ENCODE measurements at places on chromosomes 1 and 21.
A peak's percentile ranks its signal among the peaks of the same experiment; 100 is the strongest.

GRCh38 chr1:115021145-115021544, 8.5 kb upstream of the TSHB start:
- no peak for DNase-seq

DNA sequence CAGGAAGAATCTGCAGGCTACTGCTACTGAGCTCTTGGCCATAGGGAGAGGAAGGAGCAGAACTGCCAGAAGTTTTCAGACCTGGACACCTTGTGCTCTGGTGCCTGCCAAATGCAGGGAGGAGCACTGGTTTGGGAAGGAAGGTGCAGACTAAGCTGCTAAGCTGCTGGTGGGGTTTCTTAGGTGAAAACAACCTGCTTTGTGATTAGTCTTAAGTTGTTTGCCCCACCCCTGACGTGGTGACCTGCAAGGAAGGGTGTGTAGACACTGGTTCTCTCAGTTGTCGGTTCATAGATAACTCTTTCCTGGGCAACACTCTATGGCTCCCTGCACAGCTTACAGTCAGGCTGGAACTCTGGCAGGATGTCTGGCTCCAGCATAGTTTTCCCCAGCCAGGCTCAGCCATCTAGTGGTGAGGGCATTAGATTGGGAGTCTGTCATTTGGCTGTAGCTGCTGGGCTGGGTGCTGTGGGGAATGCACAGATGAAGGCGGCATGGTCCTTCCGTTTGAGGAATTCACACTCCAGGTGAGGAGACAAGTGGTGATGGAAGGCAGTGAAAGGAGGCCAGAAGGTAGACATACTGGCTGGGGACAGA, 10.3 kb upstream of the S100A10 start:
- no peak for DNase-seq

GRCh38 chr1:70909262-70909822, 138.3 kb downstream of the PTGER3 start:
- DNase-seq, result no peak

- no peak for DNase-seq
These were observed 97.1 kb downstream of the AK5 start for GRCh38 chr1:77378723-77379535.

- DNase-seq, result no peak
These were observed 5.9 kb downstream of the PHLDA3 start for GRCh38 chr1:201463071-201463552.

GRCh38 chr1:103514920-103515503, 10.5 kb upstream of the RNPC3 start:
- peak; percentile 19 for DNase-seq

DNA sequence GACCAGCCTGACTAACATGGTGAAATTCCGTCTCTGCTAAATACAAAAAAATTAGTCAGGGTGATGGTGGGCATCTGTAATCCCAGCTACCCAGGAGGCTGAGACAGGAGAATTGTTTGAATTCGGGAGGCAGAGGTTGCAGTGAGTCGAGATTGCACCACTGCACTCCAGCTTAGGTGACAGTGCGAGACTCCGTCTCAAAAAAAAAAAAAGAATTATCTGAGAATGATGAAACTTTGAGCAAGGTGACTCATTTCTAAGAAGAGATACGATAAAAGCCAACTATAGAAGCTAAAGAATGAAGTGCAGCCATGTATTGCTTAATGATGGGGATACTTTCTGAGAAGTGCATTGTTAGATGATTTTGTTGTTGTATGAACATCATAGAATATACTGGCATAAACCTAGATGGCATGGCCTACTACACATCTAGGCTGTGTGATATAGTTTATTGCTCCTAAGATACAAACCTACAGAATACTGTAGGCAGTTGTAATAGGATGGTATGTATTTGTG, 64.7 kb downstream of the SNRPE start:
- no peak for DNase-seq

- no peak for DNase-seq
These were observed 57.9 kb upstream of the ENAH start for GRCh38 chr1:225710804-225711203.

DNA sequence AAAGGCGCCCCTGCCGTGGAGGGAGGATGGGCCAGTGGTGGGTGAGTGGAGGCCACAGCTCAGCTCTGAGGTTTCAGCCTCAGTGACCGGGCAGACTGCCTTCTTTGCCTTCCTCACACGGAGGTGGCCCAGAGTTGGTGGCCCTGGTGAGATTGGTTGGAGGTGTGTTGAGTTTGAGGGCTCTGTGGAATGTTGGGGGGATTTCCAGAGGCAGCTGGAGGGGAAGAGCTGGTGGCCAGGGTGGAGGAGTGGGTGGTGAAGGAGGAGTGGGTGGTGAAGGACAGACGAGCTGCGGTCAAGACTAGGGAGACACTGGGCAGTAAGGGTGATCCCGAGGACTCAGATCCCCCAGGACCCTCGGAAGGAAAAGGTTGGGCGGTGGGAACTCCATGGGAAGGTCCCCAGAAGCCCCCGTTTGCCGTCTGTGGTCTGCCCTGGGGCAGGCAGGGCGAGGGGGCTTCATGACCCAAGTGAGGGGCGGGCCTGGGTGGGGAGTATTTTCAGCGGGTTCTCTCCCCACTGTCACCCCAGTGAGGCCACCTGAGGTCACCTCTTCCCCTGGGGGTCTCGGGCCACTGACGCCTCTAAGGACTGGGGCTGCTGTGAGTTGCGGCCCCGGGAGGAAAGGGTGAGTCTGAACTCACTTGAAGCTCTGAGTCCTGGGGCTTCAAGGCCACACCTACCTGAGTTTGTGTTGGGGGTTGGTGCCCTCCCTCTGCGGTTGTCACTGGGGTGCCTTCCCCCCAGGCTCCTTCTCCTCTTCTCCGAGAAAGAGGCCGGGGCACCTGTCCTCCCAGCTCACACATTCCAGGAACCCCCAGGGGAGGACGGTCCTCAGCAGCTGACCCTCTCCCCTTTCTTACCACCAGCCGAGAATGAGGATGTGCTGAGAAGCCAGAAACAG, 22.7 kb upstream of the PIK3CD start:
- no peak for DNase-seq

GRCh38 chr1:3479511-3480368, 25.3 kb downstream of the ARHGEF16 start:
- DNase-seq, result no peak

DNA sequence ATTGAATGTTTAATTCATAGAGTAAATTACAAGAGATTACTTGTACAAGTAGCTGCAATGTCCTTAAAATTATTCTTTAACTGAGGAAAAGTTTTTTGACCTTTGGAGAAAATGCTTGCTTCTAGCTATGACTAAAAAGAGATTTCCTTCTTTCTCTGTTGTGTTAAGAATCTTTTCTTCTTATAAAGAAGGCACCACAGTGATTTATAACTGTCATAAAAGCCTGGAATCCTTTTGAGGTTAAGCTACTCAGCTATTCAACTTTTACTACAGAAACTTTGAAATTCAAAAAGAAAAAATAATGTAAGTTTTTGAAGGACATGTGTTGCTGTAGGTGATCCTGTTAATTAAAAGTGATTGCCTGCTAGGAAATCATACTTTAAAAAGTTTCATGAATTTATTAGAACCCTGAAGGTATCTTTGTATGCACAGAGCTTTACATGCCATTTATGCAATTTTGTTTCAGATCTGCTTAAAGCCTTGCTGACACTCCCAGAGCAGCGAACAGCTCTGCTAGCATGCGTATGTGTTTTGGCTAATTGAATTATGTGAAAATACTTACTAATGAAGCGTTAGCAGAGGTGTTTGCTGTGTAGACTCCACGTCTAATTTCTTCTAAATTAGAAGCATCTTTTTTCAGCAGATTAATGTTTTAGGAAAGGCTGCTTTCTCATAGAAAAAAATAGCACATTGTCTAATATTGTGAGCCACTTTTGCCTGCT, 94.7 kb upstream of the SMYD2 start:
- DNase-seq, result no peak

GRCh38 chr1:188065917-188066316, 1237.2 kb downstream of the PLA2G4A start:
- DNase-seq, result no peak

DNA sequence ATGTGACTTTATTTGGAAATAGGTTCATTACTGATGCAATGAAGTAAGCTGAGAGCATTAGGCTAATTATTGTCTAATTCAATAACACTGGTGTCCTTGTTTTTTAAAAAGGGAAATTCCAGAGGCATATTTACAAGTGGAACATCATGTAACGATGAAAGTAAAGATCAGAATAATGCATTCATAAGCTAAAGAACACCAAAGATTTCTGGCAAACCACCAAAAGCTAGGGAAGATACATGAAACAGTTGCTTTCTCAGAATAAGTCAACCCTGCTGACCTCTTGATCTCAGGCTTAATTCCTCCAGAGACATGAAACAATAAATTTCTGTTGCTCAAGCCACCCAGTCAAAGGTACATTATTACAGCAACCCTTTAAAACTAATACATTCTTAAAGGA, 20.3 kb upstream of the IFI16 start:
- DNase-seq, result no peak

DNA sequence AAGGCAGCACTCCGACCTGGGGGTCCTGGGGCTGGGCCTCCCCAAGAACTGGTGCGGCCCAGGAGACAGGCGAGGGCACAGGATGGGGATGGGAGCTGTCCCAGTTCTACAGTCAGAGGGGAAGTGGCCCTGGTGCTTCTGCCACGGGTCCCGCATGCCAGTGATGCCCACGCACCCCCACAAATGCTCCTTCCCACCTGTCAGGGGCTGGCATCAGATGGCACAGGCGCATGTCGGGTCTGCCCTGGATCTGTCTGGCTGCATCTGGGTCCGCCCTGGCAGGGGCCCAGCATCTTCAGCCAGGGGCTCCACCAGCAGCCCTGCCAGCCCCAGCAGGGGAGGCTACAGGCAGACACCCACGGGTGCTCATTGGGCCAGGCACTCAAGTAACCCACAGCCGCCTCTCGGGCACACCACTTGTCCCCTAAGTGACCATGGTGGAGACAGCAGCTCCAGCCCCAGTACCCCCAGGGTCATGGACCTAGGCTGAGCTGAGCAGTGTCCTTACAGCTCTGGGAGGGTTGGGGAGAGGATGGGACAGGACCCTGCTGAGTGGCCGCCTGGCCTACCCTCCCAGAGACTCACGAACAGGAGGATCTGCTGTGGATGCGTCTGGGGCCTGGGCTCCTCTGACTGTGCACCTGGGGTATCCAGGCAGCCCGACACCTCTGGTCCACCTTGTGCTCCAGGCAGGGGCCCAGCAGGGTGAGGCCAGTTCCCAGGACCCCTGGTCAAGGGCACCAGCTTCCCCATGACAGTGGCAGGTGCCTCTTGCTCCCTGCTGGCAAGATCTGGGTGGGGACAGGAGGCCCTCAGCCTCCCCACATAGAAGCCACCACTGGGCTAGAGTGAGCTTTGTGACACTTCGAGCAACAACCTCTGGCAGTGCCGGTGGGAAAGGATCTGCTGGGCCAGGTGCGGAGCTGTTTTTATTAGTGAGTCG, 5.4 kb downstream of the SMIM1 start:
- no peak for DNase-seq

GRCh38 chr1:200103966-200104583, 76.6 kb downstream of the NR5A2 start:
- no peak for DNase-seq

DNA sequence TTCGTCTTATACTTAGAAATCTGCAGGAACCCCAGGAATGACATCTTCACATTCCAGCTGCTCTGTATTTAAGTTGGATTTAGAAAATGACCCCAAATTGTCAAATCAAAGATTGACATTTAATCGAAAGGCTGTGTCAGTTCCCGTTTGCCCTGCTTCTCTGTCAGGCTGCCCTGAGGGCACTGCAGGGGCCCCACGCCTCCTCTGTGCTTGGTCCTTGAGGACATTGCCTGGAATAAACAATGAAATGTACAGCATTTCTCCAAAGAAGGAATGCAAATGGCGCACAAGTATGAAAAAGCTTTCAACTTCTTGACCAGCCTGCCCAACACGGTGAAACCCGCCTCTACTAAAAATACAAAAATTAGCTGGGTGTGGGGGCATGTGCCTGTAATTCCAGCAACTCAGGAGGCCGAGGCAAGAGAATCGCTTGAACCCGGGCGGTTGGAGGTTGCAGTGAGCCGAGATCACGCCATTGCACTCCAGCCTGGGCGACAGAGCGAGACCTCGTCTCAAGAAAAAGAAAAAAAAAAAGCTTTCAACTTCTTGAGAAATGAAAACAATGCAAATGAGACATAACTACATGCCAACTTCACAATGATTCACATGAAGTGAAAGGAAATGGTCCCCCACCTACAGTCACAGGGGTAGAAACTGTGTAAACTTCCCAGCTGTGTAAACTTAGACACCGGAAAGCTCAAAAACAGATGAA, 3.0 kb downstream of the TMPRSS3 start:
- no peak for DNase-seq

GRCh38 chr1:50308878-50309277, 114.4 kb downstream of the DMRTA2 start:
- DNase-seq, result no peak

DNA sequence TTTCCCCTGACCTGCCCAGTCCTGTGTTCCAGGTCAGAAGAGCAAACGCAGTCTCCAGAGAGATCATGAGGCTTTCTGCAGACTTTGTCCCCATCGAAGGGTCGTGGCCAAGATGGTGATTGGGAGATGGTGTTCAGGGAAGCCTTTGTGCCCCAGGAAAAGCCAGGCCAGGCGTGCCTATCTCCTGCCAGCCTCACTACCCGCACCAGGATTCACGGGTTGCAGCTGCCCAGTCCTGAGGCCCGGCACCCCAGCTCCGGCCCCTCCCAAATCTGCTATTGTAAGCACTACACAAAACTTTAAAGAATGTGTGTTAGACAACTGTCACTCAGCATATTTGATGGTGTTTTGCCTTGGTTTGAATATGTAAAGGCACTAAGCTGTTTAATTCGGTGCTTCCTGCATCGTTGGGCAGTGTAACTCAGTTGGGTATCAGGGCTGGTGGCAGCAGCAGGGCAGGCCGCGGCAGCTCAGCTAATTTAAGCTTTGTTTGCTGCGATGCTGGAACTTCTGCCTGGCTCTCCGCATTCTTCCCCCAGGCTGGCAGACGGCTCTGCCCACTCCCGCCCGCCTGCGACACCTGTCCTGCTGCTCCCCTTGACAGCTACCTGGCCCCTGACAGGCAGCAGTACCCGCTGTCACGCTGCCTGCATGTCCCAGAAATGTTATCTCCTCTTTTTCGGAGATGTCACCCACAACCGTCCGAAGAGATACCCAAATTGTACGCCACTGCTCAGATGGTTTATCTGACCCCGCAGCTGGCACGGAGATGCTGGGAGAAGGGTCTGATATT, 209.0 kb upstream of the VAMP3 start:
- no peak for DNase-seq

DNA sequence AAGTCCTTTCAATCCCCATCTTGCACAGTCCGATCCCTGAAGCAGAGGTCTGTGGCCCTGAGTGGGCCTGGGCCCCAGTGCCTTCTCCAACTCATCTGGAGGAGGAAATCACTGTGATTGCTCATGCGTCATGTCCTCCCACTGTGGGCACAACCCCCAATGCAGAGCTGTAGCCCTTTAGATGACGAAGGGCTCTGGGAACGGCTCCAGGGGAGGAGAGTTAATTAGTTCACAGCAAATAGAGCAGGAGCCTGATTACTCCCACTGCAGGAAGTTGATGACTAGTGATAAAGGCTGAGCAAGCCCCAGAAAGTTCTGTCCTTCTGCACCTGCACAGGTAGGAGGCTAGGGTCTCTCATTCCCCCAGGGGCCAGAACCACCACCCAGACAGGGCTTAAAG, 111.5 kb downstream of the CCDC185 start:
- DNase-seq, result no peak

Data from NCI-H524 treated with DMSO at 0.1 percent for 48 hours (cell line).